ENCODE measurements at places on chromosomes 3 and 15.

DNA sequence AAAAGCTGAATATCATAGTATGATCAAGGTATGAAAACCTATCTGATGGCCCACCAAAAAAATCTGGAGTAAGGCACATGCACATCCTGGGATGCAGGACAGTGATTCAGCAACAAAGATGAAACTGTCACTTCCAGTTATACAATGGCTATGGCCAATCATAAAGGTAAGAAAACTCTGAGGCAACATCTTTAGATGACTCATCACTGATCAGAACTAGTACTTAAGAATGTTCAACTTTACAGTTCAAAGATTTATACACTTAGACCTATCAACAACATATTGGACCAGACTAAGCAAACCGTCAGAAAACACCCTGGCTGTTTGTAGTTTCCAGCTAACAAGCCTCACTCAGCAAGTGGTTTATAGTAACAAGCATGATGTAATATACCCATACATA lies 21.3 kb upstream of the PLCH1 start:
- no peak for DNase-seq

- DNase-seq: no peak
These were observed 43.3 kb downstream of the ADPGK start for GRCh38 chr15:72740219-72740618.

- peak; percentile 35 for DNase-seq
These were observed 13.2 kb upstream of the GOLM2 start for GRCh38 chr15:44275150-44275830.

DNA sequence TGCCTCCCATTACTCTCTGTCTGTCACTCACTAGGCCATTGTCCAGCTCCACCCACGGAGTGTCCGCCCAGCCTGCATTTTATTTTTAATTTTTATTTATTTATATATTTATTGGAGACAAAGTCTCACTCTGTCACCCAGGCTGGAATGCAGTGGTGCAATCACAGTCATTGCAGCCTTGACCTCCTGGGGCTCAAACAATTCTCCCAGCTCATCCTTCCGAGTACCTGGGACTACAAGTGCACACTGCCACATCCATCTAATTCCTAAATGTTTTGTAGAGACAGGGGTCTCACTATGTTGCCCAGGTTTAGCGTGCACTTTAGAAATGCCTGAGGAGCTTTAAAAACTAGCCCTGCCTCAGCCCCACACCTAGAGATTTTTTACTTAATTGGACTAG lies 141.5 kb downstream of the LIPC start:
- DNase-seq: no peak

DNA sequence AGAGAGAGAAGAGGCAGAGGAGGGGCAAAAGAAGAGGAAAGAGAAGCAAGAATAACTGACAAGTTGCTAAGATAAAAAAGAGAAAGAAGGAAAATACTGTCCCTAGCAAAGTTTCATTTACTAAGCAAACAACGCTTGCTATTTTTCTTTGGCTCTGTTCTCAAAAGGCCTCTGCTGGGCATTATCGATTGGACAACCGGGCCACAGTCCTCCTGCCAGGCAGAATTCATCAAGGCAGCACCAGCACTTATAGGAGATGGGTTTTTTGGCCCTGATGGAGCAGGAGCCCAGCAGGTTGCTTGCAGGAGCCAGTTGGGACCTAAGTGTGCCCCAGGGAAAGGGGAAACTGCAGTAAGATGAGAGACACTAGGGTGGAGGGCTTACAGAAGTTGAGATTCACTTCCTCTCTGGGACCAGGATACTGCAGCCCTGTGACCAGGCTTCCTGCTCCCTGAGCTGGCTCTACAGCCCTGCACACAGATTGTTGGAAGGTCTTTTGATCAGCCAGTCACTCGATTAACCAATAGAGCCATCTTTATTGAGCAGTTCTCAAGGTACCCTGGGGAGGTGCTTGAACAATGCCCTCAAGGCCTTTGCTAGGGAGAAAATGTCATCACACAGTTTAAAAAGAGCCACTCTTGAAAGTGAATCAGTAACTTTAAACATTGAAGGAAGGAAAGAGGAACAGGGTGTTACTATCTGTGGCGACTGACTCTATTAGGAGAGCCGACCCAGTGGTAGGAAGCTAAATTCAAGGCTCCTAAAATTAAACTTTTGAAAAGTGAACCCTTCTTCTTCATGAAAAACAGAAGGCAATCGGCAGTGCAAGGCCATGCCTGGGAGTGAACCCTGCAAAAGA lies 28.8 kb upstream of the GLCE start:
- DNase-seq: no peak

- DNase-seq: peak; percentile 51
These were observed 15.4 kb upstream of the BFSP2 start for GRCh38 chr3:133384331-133385027.

DNA sequence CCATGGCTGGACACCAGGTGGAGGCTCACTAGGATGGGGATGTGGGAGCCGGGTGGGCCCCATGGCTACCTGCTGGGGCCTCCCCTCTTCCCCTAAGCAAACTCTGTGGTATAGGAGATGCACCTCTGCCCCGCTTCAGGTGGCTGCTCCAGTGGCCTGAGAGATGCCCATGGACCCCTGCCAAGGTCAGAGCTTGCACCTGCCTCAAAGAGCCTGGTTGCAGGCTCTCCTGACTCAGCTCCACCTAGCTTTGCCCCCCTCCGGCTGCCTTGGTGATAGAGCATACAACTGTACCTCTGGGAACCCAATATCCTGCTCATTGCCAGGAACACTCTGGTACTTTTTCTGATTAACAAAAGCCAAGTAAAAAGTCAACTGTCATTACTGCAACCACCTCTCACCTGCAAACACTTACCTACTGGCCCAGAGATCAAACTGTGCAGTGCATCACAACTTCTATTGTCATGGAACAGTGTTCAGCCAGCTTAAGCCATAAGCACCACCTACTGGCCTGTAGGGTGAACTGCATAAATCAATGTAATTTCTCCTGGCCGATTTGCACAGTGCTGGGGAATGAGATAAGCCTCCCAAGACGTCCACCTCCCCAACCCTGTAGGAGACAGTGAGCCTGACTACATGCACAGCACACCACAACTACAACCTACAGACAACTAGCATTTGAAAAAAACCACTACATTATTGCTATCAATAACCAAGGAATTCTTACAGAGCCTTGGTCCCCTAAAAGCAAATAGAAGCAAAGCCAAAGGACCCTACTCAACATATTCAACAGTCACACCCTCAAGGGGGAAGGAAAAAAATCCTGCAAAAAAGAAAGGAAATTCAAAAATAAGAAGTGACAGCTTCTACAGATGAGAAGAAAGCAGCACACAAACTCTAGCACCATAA lies 352.4 kb upstream of the ARHGEF26 start:
- DNase-seq: peak; percentile 74

GRCh38 chr3:141942006-141942405 lies 65.6 kb downstream of the ATP1B3 start:
- no peak for DNase-seq

DNA sequence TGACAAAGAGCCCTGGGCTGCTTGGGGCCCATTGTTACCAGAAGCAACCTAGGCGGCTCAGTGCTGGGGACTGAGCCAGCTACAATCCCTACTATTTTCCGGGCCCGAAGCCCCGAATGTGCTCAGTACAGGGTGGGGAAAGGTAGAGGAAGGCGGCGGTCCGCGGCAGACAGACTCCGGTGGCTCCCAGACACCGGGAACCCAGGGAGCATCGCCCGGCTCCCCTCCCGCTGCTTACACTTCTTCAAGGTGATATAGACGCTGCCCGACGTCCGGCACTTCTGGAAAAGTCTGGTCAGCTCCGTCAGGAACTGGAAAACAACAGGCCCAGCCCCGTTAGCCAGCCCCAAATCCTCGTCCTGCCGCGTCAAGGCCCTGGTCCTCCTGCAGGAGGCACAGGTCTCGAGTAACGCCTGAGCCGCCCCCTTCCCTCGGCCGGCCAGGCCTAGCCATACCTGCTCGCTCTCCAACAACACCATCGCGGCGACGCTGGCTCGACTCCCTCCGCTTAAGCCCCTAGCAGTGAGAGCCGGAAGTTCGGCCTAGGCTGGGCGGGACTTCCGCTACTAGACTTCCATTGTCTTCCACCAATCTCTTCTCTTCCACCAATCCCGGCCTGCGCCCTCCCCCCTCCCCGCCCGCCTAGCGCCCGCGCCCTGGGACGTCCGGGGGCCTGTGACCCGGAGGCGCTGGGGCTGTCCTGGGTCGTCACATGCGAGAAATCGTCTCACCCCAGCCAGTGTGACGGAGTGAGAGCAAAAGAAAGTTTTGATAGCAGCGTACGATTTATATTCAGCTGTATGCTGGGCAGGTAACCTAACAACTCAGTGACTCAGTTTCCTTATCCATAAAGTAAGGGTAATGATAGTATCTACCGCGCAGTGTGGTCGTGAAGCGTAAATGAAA lies at the start of gene SRP14:
Gene SRP14, minus strand, starts transcription at position 544 of the 906 bp plus-strand sequence. Its CDS starts 65 bp downstream, at position 479.
- DNase-seq: peak; percentile 92

GRCh38 chr3:16409032-16409431 lies 104.5 kb downstream of the RFTN1 start:
- DNase-seq: no peak

GRCh38 chr3:156175570-156175969 lies 55.2 kb downstream of the KCNAB1 start:
- peak; percentile 73 for DNase-seq

DNA sequence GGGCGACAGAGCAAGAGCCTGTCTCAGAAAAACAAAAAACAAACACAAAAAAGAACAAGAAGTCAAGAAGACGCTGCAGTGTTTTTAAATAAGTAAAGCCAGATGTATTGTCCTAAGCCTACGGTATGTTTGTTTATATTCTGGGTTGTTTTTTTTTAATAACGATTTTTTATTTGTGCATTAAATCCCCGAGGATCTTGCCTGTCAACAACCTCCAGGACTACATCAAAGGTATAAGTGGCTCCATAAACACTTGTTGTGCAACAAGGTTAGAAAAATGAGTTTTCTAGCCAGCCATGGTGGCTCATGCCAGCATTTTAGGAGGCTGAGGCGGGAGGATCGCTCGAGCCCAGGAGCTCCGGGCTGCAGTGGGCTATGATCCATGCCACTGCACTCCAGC lies 26.1 kb downstream of the ITGB5 start:
- peak; percentile 37 for DNase-seq

DNA sequence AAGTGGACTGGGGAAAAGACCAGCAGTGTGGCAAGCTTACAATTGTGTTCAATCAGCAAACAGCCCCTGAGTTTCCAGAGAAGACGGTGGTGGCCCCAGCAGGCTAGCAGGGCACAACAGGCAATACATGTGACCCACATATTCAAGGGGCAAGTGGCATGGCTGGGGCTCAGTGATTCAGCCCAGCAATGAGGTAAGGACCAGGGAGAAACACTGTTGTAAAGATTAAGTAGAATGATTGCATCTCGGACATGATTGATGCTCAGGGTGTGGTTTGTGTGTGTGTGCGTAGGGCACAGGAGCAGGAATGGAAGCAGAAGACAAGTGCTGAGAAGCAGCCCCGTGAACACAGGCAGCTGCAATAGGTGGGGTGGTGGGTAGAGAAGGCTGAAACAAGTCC lies 37.9 kb downstream of the KLHL6 start:
- no peak for DNase-seq

GRCh38 chr15:78255421-78256043 lies 8.8 kb upstream of the DNAJA4 start:
- DNase-seq: no peak

- no peak for DNase-seq
These were observed 646.6 kb downstream of the NTRK3 start for GRCh38 chr15:87609894-87610293.

- no peak for DNase-seq
These were observed 18.7 kb downstream of the IGSF11 start for GRCh38 chr3:119015942-119016341.

GRCh38 chr3:13544293-13544831 lies 4.6 kb upstream of the FBLN2 start:
- DNase-seq: peak; percentile 96

- no peak for DNase-seq
These were observed 18.8 kb downstream of the PLXNB1 start for GRCh38 chr3:48411041-48411588.

DNA sequence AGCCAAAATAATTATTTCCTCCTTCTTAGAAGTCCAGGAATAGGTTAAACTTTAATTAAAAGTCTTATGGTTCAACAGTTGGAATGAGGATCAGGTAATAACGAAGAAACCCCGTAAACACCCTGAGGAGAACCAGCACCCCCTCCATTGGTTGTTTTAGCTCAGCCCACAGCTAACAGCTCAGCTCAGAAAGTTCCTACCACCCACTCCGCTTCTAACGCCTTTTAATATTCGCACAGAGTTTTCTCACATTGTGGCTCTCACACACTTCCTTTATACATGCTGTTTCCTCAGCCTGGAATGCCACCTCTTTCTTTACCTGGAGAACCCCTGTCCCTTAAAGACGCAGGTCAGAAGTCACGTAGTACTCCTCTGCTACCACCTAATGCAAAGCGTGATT lies 17.0 kb downstream of the CX3CR1 start:
- DNase-seq: no peak

DNA sequence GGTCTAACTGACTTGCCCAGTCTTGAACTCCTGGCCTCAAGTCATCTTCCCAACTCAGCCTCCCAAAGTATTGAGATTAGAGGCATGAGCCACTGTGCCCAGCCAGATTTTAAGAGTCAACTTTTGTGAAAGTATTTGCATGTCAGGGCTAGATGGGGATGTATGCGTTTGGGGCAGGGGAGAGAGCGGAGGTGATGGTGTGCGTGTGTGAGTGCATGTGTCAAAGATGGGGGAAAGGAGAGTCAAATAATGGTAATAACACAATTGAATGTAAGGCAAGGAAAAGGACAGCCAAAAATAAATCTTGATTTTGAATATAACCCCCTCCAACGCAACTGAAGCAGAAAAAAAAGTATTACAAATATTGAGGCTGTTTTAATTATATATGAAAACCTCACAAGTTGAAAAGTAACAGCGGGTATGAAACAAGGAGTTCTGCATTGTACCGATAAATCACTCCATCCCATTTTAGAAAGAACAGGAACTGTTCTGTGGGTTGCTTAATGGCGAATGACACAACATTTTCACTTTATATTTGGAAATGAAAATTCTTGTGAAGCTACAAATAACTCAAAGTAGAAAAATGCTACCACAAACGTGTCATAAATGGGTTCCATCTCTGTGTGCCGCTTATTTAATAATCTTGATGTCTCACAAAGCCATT lies 29.9 kb upstream of the LDHAL6B start:
- no peak for DNase-seq

- DNase-seq: peak; percentile 76
These were observed 16.4 kb downstream of the SRPRB start for GRCh38 chr3:133821767-133822638.

DNA sequence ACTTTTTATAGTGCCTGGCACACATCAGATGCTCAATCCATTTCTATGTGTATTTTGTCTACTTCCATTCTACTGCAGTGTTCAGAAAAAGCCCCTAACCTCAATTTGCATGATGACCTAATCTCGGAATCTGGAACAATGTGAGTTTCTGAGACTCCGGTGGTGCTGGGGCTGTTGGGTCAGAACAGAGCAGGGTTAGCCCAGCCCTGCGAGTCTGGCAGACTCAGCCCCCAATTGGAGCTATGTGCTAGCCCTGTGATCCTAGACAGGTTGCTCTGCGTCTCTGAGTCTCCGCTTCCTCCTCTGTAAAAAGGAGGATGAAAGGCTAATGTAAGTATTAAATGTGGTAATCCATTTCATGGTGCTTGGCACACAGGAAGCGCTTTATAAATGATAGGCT lies 95.0 kb upstream of the ICE2 start:
- DNase-seq: no peak

GRCh38 chr15:93694033-93694432 lies 537.3 kb upstream of the MCTP2 start:
- no peak for DNase-seq
